Stimulated activated CD8-positive, alpha-beta memory T cell treated with anti-CD3 and anti-CD28 coated beads, Interleukin-4, amount 100 ng/mL, for 48 hours (primary cell): ENCODE measurements at places on chromosomes 13 and 19.

DNA sequence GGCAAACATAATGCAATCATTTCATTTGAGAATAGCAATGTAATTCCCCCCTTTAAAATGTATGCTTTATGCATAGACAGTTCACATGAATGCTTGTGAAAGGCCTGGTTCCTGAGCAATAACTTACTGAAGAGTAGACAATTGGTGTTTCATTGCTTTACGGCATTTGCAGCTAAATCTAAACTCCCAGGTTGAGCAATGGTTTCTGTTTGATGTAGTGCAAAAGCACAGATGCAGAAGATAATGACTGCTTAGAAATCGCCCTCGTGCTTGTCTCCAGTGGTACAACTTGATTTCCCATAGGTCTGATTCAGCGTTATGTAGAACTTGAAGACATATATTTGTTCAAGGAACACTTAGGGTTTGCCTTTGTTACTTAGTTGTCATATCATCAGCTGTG, 1018.3 kb downstream of the DIAPH3 start:
- no peak for DNase-seq

DNA sequence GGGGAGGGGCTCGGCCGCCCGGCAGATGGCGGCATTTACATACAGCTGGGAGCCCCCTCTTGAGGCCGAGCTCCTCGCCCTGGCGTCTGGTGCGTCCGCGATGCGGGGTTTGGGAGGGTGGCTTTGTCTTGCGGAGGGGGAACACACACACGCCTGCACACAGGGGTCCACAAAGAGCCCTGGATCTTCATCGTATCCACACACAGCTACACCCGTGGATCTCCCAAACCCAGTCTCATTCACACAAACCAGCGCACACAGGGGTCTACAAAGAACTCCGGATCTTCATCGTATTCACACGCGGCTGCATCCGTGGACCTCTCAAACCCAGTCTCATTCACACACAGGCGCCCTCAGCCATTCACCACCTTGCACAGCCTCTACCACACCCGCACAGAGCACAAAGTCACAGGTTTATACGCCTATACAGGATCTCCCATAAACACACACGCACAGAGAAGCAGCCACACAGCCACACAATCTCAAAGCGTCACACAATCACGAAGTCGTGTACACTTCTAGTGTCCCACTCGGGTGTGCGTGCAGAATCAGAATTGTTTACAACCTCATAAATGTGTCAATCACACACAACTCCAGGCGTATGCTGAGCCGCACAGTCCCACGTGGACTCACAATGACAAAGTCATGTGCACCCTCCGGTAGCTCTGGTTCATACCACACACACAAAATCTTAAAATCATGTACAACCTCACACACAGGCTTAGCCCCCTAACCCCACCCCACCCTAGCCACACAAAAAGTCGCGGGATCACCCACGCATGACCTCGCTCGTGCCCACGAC, 550 bp upstream of the DLL3 start:
- DNase-seq, result peak; percentile 47

DNA sequence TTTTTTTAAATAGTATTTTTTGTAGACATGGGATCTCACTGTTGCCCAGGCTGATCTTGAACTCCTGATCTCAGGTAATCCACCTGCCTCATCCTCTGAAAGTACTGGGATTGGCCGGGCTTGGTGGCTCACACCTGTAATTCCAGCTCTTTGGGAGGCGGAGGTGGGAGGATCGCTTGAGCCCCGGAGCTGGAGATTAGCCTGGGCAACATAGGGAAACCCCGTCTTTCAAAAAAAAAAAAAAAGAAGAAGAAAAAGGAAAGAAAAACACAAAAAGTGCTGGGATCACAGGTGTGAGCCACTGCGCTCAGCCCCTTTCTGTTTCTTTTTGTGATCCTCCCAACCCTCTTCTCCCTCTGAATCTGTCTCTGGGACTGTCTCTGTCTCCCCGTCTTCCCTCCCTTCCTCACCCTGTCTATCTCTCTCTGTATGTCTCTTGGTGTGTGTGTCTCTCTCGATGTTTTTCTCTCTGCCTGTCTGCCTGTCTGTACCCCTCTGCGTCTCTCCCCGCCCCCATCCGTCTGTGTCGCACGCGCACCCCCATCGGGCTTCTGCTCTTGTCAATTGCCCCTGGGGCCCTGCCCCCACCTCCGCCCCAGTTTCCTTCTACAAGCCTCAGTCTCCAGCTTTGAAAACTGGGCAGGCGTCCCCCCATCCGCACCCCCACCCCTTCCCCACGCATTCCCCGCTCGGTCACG, 540 bp upstream of the ZFP36 start:
- DNase-seq, result peak; percentile 91

DNA sequence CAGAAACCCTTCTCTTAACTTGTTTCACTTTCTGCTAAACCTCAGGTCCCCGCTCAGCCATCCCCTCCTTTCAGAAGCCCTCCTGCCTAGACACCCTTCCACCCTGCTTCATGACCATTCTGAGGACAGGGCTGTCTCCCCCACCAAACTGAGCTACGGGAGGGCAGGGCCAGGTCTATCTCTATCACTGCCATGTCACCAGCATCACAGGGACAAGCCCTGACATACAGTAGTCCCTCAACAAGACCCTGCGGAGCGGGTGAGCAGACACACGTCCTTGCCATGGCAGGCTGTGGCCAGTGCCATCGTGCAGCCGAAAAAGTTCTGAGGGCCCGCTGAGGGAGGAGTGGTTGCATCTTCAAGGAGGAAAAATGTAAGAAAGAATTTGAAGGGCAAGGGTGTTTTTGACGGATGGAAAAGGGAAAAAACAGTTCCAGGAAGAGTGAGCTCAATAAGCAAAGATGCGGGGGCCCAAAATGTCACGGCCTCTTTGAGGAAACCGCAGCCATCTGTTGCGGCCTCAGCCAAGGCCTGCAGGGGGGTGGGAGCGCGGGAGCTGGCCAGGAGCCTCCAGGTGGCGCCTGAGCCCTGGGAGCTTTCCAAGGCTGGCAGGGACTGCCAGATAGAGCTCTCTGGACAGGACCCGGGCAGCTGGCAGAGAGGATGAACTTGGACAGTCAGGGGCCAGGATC, 8.1 kb downstream of the PTGIR start:
- DNase-seq, result peak; percentile 77

DNA sequence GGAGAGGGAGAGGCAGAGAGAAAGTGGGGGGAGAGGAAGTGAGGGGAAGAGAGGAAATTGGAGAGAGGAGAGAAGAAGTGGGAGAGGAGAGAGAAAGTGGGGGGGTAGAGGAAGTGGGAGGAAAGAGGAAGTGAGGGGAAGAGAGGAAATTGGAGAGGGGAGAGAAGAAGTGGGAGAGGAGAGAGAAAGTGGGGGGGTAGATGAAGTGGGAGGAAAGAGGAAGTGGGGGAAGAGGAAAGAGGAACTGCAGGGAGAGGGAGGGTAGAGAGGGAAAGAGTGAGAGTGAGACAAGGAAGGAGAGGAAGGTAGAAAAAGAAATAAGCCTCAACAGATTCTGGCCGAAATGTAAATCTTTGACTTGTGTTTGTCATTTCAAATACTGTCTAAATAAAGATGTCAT, 146.6 kb downstream of the KLF12 start:
- no peak for DNase-seq

DNA sequence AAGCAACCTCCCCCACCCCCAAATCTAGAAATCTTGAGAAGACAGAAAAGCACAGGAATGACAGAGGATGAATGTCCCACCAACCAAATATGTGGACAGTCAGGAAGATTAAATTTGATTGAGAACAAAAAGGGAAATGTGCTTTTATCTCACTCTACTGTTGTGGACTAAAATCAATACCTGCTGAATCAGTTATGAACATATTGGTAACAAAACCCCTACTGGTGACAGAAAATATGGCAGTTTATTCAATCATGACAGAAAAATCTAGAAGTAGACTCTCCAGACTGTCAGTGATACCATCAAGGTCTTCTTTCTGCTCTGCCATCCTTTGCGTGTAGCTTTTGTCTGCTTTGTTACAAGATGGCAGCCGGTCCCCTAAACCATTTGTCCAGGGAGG, 35.2 kb downstream of the FAM216B start:
- DNase-seq, result no peak

DNA sequence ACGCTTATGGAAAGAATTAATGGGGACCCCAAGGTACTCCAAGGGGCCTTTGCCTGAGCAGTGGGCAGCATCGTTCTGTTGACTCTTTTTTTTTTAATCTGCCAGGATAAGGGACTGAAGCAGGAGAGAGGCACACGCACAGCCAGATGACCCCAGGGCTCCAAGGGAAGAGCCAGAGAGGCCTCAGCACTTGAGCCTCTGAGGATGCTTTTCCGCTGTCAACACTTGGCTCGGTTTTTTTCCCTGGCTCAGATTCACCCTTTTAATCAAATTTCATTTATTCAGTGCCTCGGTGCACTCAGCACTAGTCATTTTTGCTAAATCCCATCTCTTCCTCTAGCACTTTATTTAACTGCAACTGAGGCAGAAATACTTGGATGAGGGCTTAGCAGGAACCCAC, 226.3 kb downstream of the FGF9 start:
- DNase-seq, result no peak

GRCh38 chr19:44927746-44928145, 13.3 kb downstream of the APOC1 start:
- no peak for DNase-seq

GRCh38 chr13:37216331-37216730, 110.9 kb upstream of the CSNK1A1L start:
- no peak for DNase-seq

GRCh38 chr13:27341616-27342015, 71.0 kb downstream of the RASL11A start:
- no peak for DNase-seq

GRCh38 chr19:14871619-14872230, 14.2 kb downstream of the OR7A17 start:
- no peak for DNase-seq

DNA sequence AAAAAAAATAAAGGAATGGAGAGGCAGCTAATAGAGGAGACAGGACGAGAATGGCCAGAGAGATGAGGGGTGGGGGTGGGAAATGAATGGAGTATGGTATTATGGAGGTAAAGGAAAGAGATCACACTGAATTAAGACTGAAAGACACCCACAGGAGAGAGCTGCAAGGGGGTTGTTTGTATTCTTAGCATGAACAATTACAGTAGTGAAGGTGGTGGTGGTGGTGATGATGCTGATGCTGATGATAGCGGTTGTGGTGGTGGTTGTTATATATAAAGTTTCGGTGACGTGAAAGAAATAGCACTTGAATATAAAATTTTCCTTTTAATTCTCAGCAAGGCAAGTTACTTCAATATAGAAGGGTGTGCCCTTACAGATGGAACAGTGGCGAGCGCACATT, 2.8 kb upstream of the ADGRE3 start:
- DNase-seq, result no peak

DNA sequence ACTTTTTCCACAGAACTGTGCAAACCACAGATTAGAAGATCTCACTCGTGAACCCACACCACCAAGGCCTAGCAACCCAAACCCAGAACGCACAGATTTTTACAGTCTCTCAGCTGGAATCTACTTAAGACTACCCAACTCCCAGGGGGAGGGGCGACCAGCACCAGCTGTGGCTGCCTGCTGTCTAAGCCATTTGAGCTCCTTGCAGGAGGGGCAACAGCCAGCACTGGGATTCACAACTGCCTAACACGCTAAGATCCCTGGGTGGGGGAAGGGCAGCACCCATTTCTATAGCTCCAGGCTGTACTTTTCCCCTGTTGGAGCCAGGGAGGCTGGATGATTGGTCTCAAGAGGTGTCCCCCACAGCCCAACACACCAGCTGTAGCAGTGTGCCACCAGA, 368.8 kb downstream of the SUCLA2 start:
- DNase-seq, result no peak

DNA sequence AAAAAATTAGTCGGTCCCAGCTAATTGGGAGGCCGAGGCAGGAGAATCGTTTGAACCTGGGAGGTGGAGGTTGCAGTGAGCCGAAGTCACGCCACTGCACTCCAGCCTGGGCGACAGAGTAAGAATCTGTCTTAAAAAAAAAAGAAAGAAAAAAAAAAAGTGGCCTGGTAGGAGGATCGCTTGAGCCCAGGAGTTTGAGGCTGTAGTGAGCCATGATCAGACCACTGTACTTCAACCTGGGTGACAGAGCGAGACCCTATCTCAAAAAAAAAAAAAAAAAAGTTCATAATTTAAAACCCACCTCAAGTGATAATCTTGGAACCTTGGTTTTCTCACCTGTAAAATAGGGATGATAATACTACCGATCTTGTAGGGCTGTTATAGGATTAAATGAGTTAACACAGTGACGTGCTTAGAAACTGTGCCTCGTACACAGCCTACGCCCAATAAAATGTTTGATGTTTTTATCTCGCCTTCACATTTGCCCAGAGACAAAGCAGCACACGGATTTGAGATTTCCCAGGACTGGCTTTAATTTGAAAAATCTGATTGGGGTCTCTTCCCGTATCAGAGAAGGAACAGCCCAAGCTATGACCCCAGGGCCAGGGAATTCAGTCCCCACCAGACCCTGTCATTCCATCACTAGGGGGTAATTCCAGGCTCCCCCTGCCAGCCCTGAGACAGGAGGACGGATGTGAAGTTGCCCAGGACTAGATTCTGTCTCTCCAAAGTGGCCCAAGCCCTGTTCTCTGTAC, 3.6 kb downstream of the SERTAD1 start:
- no peak for DNase-seq

DNA sequence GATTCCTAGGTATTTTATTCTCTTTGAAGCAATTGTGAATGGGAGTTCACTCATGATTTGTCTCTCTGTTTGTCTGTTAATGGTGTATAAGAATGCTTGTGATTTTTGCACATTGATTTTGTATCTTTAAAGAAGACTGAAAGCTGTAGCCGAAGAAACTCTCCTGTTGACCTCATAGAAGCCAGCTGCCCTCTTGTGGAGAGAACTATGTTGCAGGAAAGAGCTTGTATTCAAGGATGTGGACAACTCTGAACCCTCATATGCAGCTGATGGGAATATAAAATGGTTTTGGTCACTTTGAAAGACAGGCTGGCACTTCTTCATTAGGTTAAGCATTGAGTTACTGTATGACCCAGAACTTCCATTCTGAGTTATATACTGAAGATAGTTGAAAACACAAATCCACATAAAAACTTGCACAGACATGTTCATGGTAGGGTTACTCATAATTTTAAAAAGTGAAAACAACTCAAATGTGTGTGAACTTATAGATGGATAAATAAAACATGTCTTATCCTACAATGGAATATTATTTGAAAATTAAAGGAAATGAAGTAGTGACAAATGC, 65.8 kb upstream of the SLITRK6 start:
- no peak for DNase-seq

GRCh38 chr13:113554333-113554700, 30.2 kb upstream of the TFDP1 start:
- no peak for DNase-seq

DNA sequence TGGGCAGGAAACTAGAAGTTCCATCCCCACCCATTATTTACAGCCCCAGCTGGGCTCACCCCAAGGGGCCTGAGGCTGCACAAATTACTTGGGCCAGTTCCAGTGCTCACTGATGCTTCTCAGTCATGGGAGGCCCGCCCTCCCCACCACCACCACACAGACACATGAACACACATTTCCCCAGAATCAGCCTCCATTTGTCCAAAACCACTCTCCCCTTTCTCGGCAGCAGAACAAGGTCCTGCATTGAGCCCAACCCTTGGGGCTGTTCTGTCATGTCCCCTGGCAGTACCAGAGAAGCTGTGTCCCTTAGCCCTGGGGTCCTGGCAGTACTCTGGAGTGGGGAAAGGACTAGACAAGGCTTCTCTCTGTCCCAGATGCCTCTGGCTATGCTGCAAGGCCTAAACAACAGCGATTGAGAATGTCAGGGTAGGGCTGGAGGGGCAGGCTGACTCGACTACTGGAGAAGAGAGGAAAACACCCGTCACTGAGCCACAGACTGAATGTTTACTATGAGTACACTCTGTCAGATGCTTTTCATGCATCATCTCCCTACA, 21.8 kb downstream of the SAMD4B start:
- DNase-seq, result no peak

- DNase-seq, result no peak
Observed at GRCh38 chr13:49498206-49498605, 2.5 kb downstream of the PHF11 start.
